NCI-H1105 (cell line): ENCODE measurements at places on chromosomes 3 and 15.

DNA sequence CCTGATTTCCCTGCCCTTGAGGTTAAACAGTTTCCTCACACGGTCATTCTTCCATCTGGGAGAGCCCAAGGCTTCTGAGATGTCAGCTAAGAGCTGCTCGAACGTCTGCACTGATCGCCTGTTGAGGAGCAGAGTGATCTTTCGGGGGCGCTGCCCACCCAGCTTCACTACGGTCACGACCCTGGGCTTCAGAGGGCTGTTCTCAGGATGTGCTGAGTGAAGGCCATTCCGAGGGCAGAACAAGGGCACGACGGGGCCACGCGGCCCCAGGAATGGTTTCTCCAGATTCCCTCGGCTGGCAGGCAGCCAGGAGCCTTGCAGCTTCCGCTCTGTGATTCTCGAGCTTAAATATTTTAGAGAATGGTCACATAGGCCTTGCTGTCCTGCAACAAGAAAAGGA lies 25.7 kb downstream of the DCLK3 start:
- no peak for DNase-seq

DNA sequence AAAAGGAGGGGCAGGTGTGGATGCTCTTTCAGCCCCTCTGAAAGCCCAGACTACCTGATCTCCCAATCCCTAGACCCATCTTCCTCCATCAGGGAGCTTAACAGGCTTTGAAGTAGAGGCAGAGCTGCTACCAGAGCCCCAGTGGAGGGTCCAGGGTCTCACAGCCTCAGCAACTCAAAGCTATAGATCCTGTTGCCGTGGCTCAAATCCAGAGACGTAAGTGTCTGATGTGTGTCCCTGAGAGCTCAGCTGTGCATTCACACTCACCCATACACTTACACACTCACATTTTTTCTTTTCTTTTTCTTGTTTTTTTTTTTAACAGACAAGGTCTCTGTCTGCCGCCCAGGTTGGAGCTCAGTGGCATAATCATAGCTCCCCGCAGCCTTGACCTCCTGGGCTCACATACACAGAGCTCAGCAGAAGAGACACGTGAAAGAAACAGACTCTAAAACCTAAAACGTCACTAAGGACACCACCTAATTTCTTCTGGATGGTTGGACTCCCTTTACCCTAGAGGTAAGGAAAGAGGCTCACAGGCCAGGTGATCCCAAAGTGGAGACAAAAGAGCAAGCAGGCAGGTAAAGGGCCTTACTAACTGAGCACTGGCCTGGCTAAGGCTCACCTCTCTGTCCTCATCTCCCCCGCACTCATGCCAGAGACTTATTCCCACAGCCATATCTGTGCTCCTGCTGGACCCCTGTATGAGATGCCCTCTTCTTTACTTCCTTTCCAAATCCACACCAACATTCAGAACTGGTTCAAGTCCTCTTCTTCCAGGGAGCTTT lies 80.7 kb downstream of the SCN11A start:
- DNase-seq, result no peak

- no peak for DNase-seq
Observed at GRCh38 chr3:152258448-152259393, 10.0 kb upstream of the MBNL1 start.

- DNase-seq, result peak; percentile 38
Observed at GRCh38 chr15:100601617-100602063, 344 bp downstream of the LINS1 start.

- DNase-seq, result no peak
Observed at GRCh38 chr15:81085213-81085612, 48.9 kb upstream of the CFAP161 start.

GRCh38 chr15:77173487-77173886 lies 102.6 kb upstream of the TSPAN3 start:
- DNase-seq, result no peak

DNA sequence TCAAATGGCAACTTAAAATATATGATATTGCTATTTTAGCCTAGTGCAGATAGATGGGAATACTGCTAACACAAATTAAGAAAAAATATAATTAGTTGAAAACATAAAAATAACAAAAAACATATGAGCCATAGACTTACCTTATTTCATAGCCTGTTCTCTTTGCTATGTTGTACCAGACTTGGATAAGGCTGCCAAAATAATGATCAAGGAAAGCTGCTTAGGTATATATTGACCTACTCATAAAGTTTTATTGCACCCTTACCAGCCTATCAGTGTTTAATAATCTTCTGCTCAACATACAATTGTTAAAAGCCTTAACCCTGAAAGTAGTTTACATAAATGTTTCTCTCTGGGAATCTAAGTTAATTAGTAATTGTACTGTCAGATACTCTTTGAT lies at the start of gene SI:
SI (minus strand) TSS at position 204 of the 400 bp plus-strand sequence. CDS start 2,484 bp downstream, outside the sequence.
- no peak for DNase-seq

DNA sequence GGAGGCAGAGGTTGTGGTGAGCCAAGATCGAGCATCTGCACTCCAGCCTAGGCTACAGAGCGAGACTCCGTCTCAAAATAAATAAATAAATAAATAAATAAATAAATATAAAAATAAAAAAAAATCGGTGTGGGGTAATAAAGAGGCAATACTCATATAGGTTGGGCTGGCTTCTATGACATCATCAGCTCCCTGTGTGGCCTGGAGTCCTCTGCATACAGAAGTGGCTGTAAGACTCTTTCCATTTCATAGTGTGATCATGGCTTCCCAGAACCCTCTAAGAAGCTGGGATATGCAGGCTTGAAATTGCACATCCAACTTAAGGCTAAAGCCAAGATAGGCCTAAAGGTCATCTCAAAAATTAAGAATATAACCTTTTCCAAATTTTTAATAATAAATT lies 101.6 kb downstream of the ZIC4 start:
- DNase-seq, result no peak

DNA sequence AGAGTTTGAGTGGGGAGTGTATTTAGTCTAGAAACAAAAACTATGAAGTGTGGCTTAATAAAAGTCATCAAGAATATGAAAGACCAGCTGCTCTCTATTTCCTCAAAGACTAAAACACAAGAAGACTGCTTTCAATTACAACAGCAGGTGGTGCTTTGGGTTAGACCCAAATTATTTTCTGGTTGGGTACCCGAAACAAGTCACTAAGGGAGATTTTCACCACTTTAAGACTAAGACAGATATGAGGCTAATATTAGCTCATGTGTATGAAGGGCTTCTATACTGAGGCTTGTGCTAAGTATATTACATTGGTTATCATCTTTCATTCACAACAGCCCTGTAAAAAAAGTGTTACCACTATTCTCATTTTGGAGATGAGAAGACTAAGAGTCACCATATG lies 43.1 kb downstream of the COL8A1 start:
- DNase-seq, result no peak

DNA sequence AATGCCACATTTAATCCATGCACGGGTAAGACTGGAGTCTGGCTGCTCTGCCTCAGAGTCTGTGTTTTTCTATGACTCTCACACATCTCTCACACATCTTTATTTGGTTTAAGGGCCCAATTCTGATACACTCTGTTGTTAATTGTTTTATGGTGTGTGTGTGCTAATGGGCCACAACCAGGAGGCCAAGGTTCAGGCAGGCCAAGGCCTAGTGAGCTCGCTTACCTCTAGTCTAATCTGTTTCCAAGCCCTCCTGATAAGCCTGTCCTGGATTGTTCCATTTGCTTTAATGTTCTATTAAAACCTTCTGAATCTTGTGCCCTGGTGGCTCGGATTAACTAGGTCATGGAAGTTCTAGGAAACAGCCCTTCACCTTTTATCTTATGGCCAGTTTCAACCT lies 445.4 kb upstream of the DPH6 start:
- no peak for DNase-seq

GRCh38 chr15:70792171-70792573 lies 28.8 kb upstream of the UACA start:
- no peak for DNase-seq

DNA sequence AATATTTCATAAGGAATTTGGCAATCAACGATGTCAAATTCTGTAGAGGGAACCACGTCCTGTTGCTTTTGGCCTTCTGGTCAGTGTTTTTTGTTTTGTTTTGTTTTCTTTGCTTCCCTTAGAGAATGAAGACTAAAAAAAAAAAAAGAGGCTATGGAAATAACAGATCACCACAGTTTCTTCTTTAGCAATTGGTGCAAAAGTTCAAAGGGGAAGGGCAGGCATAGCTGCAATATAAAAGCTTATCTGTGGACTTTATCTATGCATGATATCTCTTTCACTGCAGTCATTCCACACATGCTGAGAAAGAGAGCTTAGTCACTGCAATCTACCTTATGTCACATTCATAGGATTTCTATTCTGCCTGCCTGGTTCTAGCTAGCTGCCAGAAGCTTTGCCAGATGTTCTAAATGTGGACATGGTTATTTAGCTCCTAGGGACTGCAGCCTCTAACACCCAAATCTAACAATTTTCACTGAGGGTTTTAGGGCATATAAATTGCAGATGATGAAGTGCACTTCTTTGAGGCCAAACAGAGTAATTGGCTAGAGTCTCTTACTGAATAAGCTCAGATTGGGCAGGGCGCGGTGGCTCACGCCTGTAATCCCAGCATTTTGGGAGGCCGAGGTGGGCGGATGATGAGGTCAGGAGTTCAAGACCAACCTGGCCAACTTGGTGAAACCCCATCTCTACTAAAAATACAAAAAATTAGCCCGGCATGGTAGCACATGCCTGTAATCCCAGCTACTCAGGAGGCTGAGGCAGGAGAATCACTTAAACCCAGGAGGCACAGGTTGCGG lies 637.2 kb downstream of the NTRK3 start:
- DNase-seq, result no peak

- DNase-seq, result no peak
Observed at GRCh38 chr3:193978486-193978885, 157.5 kb upstream of the HES1 start.

DNA sequence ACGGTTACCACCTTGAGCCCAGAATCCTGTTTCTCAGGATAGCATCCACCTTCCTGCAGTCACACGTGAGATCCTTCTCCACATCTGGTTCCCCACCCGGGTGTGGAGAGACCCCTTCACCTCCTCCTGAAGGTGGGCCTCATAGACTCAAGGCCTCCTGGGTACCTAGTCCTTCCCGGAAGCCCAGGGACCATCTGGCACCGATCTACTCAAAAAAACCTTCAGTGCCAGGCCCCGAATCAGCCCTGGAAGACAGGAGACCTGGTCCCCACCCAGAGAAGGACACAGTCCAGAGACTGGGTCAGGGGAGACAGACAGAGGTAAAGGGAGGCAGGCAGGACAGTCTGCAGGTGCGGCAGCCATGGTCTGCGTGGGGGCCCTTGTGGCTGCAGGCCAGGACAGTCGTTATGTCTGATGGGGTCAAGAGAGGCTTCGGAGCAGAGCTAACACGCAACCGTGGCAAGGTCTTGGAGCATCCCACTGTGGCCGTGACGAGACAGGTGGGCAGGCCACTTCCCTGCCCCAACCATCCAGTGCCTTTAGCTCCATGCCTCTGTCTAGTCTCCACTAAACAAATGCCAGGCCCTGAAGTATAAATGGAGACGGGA lies 112.2 kb upstream of the ABHD17C start:
- no peak for DNase-seq
